Muscle of leg (tissue), 16 donors: ENCODE measurements at places on chromosomes 6 and 20. TPM values are rescaled to one million over a fixed set of nuclear protein-coding genes. Genes with fewer than 3 reads are reported as not detected.

KCNK15 gene
- not detected for polyA plus RNA-seq

TRIM31 gene
- 0.06 TPM for polyA plus RNA-seq

DNA sequence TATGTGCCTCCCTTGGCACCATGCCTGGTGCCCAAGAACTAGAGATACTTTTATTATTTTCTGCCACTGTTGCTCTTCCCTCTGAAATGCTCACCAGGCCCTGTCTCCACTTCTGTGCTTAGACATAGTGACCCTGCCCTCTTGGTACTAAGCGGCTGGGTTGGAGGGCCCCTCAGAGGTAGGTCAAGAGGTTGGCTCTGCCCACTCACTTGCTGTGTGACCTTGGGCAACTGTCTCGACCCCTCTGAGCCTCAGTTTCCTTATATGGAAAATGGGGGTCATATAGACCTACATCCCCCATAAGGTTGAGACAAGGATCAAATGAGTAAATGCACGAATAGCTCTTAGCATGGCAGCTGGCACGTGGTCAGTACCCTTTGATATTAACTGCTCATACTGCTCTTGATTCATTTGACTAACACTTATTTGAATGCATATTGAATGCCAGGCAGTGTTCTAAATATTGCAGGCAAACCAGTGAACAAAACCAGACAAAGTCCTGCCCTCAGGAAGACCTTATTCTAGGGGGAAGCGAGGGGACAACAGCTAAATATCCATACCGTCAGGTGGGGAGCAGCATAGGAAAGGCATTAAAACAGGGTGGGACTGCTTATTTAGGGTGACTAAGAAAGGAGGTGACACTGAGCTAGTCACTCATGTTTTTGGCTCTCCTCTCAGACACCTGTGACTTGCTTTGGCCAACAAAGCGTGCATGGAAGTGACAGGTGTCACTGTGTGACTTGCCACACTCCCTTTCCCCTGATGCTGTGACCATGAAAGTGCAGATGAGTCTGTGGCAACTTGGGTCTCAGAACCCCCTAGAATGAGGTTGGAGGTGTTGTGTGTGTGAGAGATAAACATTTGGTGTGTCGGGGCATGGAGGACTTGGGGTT, 14.3 kb upstream of the SPO11 start:
- DNase-seq = no peak

- DNase-seq = no peak
These were observed 9.6 kb downstream of the DLGAP4 start for GRCh38 chr20:36315545-36316351.

DNA sequence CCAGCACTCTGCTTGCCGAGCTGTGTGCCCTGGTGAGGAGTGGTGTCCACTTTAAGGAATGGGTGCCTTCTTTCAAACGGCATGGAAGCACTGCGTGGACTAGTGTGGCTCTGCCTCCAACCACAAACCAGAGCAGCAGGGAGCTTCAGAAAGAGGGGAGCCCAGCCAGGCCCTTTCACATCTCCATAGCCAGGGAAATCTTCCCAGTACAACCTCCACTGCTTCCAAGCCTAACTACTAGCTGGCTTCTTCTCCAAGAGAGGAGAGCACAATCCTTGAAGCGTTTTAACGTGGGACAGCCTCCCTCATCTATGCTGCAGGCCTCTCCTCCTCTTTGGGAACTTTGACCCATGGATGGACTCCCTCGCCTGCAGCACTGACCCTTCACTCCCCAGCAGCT, 26.7 kb downstream of the TNXB start:
- peak; percentile 90 for DNase-seq

- DNase-seq = no peak
These were observed 153.6 kb upstream of the QKI start for GRCh38 chr6:163260911-163261310.

DNA sequence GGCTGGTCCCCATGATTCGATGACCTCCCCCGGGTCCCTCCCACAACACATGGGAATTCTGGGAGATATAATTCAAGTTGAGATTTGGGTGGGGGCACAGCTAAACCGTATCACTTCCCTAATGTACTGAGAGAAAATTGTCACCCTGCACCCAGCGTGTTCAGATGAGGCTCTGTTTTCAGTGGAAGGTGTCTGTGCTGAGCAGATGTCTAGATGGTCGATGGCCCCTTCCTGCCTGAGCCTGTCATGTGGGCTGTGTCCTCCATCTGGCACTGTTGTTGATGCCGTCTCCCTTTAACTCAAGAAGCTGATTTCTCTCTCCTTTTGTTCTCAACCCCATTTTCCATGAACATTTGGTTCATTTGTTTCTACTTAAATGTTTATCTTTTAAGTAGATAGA, 37.0 kb downstream of the TMEM181 start:
- DNase-seq = no peak

- DNase-seq = no peak
These were observed 29.1 kb downstream of the RALY start for GRCh38 chr20:34022839-34023234.

DNA sequence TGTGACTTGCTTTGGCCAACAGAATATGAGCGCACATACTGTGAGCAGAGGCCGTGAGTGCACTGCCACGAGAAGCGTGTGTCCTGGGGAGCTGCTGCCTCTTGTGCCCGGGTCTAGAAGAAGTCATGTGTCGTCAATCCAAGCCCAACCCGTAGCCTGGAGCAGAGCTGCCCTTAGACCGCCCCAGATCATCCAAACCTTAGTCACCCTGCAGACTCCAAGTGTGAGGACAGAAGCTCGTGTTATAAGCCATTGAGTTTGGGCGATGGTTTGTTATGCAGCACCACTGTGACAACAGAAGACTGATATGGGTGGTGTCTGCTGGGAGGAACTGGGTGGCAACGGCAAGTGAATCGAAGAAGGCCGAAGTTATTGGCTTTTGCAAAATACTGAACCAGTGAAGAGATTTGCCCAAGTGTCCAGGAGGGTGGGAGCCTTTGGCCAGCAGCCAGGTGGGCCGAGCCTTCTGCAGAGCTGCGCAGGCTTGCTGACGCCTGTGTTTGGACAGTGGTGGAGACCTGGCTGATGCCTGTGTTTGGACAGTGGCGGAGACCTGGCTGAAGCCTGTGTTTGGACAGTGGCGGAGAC, 101.3 kb upstream of the SULF2 start:
- no peak for DNase-seq

GRCh38 chr6:41294214-41294872, 7.9 kb upstream of the TREM1 start:
- DNase-seq = no peak

GRCh38 chr6:125099211-125100073, 54.1 kb upstream of the TPD52L1 start:
- DNase-seq = peak; percentile 55

TNF gene
- 0.12 TPM for polyA plus RNA-seq

SH3BGRL2 gene
- 7.8 TPM for polyA plus RNA-seq

DNA sequence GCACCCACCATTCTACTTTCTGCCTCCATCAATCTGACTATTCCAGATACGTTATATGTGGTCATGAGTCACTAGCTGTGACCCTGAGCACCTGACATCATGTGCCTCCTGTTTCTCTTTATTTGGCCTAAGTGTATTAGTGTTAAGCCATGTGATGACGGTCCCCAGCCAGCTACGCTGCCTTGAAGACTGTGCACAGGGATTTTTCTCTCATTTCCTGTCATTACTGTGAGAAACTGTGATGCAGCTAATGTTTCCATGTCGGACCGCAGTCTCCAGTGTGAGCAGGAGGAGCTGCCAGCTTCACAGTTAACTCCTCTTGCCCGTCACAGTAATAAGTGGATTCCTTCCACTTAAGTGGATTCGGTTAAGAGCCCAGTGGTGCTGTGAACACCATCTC, 9.9 kb upstream of the SPATS1 start:
- DNase-seq = peak; percentile 49

MICB gene
- 1.4 TPM for polyA plus RNA-seq

DNA sequence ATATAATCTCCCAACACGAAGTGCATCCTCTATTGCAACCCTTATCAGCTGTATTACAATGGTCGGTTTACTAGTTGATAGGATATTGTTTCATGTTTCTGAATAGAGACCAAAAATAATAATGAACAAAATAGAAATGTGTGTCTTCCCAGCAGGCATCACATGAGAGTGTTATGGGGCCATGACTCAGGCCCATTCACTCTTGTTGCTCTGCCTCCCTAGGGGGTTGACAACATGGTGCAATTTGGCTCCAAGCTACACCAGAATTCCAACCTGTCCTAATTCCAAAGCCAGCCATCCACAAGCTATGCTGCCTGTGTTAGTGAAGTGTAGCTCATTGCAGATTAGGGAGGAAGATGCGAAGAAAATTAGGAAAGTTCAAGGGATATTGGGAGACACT, 13.1 kb upstream of the SAYSD1 start:
- no peak for DNase-seq

GRCh38 chr20:8842525-8842924, 226.4 kb upstream of the PLCB4 start:
- no peak for DNase-seq

DNA sequence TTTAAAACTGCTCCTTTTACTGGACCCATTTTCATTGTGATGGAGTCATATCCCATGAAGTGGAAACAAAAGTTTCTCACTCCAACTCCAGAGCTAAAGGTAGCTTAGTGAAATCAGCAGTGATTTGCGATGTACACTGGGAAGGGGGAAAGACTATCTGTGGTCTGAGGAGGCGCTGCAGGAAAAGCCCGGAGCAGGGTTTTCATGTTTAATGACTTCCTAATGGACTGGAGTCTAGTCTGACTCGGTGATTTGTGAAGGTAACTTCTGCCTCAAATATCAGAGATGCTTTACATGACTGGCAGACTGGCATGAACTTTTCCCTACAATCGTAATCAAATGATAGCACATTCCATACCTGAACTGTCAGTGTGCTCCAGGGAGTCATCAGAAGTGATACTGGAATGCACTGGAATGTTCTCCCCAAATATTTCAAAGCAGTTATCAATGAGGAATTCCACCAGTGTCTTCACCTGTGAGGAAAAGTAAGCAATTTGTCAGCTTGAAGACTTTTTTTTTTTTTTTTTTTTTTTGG, 7.0 kb downstream of the TAGAP start:
- peak; percentile 16 for DNase-seq

SRSF6 gene
- polyA plus RNA-seq = 138 TPM

GRCh38 chr20:40978761-40979160, 49.9 kb upstream of the TOP1 start:
- no peak for DNase-seq

PPP2R5D gene
- 44.6 TPM for polyA plus RNA-seq

DNA sequence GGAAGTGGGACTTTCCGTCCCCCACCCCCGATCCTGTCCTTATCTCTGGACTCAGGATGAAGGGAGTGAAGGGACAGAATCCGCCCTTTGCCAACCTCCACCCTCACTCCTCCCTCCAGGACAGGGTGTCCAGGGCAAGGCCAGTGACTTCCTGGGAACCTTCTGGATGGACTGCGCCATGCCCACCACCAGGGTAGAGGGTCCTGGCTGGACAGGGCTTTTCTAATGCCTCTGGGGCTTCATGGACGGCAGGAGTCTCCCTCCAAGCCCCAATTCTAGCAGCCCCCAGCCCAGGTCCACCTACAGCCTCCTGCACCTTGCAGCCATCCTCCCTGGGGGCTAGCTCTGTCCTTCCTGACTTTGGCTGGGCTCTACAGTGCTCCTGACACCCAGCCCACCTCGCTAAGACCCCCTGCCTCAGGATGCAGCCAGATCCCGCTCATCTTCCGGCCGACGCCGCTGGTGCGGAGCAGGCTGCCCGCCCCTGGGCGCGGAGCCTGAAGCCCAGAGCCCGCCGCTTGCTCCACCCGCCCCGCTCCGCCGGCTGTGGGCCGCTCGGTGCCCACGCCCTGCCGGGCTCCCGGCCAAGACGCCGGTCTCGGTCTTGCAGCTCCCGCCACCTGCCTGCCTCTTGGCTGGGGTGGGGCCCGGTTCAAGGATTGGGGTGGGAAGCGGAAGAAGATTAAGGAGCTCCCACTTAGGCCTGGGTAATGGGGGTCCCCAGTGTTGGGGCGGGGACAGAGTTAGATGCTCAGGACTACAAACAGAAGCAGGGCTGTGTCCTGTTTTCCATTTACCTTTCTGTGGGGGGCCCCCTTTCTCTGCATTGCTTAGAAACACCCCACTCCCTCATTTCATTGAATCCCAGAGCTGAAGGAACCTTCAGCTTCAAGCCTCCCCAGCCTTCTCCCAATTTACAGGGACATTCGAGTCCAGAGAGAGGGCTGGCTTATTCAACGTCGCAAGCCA, 72.8 kb downstream of the MDGA1 start:
- peak; percentile 52 for DNase-seq

- DNase-seq = no peak
These were observed 80.0 kb downstream of the ATRN start for GRCh38 chr20:3550837-3551236.

DZANK1 gene
- polyA plus RNA-seq = 1.8 TPM

DNA sequence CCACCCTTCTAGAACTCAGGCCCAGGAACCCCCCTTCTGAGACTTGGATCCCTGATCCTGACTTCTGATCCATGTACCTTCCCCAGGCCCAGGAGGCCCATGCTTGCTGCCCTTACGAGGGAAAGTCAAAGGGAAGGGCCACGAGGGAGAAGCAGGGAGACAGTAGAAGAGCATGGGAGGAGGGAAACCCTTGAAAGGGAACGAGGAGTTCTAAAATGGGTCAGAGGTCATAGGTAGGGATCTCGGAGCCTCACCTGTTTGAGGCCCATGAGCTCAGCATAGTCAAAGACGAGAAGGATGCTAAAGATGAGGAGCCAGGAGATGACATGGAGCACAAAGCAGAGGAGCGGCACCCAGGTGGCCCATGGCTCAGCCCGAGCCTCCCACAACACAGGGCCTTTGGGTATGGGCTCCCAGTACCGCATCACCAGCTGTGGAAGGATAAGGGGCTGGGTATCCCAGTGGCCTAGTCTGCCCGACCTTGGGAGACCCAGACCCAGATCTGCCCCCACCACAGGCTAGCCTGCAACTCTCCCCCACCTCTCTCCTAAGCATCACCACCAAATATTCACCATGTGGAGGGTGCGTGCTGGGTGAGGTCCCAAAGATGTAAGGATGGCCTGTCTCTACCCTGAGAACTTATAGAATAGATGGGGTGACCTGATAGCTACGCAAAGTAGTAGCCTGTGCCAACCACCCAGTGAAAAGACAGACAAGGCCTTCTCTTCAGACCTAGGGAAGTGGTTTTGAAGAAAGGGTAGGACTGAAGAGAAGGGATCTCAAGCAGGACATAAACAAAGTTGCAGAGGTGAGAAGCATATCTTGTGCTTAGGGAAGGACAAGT, 1.5 kb downstream of the NRM start:
- no peak for DNase-seq

DNA sequence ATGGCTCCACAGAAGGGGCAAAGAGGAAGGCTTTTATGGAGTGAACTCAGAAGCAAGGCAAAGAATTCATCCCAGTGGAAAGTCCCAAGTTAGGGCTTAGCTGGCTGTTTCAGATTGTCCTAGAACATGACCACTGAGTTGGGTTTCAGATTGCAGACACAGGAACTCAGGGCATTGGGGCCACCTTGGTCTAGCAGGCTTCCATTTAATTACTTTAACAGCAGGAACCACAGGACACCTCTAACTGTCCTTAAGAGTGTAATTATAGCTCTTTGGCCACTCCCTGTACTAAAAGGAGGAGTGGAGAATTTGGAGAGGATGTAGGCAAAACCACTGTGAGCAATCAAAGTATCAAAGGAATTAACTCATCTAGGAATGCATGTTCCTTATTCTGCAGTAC, 150.6 kb upstream of the AGPAT4 start:
- no peak for DNase-seq

BCAS1 gene
- polyA plus RNA-seq = 5.4 TPM
